ENCODE measurements at places on chromosomes 4 and X.

DNA sequence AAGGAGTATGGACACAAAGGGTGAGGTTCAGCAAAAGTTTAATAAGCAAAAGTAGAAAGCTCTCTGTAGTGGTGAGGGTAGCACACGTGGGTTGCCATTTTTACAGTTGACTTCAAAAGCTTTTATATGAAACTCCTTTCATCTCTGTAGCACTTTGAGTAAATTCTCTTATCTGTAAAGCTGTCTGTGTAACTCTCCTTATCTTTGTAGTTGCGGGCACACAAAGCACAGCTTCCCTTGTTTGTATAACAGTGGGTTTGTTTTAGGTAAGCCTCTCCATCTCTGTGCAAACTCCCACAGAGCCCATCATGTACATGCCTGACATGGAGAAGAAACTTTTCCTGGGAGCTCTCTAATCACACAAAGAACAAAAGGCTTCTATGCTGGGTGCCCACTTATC, 325.9 kb upstream of the PABPC5 start:
- DNase-seq, result no peak

GRCh38 chr4:3301450-3302172, 8.8 kb downstream of the RGS12 start:
- no peak for DNase-seq

DNA sequence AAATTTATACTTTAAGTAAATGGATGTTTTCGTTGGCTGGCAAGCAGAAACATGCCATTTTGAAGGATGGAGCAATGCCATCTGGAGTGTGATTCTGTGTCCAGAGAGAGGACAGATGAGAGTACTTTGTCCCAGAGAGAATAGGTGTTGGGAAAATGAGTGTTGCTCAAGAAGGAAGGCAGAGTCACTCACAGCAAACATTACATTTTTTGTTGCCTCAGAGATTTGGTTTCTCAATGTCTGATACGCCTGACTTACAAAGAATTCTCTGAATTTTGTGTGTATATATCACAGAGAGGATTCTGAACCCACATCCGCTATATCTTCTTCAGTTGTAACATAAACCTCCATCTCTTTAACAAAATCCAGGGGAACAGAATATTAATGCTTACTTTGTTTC, 102.8 kb upstream of the PCDH18 start:
- DNase-seq, result no peak

DNA sequence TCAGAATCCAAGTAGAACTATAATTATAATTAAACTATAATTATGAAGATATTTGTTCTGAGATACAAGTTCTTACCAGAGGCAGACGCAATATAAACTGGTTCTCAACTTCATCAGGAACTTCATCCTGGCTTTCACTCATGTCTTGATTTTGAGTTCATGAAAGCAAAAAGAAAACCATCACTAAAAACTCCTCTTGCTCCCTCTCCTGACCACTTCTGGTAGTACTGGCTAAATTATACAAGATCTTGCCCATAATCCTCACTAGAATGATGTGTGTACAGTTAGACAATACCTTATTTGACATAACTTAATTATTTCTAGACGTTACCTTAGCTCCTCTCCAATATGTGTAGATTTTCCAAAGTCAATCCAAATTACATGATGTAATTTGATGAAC, 3.7 kb downstream of the TAF7L start:
- no peak for DNase-seq

DNA sequence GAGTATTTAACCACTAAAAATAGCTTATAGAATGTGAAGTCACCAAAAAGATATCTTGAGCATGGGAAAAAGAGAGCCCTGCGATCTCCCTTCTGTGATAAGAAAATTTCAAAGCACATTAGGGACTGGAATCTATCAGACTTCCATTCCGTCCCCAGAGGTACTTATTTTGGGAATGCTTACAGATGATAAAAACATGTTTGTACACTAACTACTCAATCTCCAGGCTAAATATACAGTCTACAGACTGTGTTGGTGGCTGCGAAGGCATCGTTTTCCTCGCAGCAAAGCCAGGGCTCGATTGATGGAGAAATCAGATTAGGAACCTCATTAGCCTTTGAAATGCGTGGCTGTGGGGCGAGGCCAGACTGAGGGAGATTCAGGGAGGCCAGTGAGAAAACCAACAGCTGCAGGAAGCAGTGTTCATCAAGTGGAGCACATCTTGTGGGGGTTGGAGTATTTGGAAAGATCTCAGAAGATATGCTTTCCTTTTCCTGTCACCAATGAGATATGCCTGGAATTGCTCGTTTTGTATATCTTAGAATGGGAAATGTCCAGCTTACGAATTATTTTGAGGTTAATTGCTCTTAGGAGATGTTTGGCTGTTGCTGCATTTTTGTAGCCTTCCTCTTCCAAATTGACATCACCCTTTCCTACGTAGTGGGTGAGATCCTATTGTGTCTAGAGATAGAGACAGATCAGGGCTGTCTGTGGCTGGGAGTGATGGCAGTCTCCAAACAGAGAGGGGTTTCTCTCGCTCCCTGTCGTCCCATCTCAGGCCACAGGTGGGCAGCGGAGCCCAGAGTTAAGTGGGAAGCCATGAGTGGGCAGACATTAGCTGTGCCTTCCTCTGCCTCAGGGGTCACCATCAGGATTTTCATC, 224.9 kb upstream of the FAT1 start:
- no peak for DNase-seq

GRCh38 chr4:150305995-150306394, 227.8 kb downstream of the DCLK2 start:
- no peak for DNase-seq

GRCh38 chr4:82276332-82276640, 97.5 kb downstream of the HNRNPD start:
- DNase-seq, result no peak

GRCh38 chr4:3735196-3735595, 31.0 kb upstream of the ADRA2C start:
- no peak for DNase-seq

DNA sequence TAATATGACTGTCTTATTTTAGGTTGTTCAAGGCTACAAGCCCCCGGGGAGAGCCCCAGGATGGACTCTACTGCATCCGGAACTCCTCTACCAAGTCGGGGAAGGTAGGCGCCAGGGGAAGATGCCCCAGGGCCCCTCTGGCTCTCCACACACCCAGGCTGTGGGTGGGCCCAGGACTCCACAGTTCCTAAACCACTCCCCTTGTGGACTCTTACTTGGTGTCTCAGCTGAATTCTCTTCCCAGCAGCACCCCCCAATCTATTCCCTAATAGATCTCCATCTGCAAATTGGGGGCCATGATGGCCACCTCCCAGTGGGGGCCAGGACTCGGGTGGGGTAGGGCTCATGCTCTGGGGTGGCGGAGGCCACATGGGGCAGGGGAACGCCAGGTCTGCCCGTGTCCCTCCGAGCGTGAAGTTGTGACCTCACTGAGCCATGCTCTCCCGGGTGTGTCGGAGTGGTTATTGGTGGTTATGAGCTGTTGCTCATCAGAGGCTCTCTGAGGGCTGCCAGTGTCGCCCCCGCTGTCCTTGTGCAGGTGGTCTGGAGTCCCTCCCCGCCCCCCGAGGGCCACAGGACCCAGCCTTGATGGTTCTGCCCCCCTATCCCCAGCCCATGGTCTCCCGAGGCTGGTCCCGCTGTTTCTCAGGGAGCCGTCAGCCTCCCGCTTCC, 11.2 kb upstream of the ADD1 start:
- no peak for DNase-seq

Data from stimulated activated CD4-positive, alpha-beta T cell treated with anti-CD3 and anti-CD28 coated beads, TNF-alpha, amount 100 ng/mL, for 24 hours (primary cell).